Kasumi-1 (cell line): ENCODE measurements at places on chromosomes 11 and 22.

GRCh38 chr11:47915783-47916182 is 64.6 kb upstream of the PTPRJ start:
- DNase-seq: no peak

DNA sequence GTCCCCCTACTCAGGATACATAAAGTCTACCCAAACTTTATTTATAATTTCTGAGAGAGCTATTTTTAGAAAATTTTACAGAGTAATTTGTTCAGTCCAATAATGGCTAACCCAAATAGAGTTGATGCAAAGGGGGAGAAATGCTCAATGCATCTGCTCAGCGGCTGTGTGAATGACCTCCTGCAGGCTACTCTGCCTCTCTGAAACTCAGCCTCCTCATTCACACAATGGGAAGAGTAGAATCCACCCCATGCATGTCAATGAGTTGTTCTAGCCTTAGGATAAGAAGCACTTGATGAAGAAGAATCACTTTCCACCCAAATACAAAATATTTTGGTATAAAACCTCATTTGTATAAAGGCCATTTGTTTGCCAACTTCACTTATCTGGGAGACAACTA is 1204.0 kb downstream of the LRRC4C start:
- DNase-seq: no peak

DNA sequence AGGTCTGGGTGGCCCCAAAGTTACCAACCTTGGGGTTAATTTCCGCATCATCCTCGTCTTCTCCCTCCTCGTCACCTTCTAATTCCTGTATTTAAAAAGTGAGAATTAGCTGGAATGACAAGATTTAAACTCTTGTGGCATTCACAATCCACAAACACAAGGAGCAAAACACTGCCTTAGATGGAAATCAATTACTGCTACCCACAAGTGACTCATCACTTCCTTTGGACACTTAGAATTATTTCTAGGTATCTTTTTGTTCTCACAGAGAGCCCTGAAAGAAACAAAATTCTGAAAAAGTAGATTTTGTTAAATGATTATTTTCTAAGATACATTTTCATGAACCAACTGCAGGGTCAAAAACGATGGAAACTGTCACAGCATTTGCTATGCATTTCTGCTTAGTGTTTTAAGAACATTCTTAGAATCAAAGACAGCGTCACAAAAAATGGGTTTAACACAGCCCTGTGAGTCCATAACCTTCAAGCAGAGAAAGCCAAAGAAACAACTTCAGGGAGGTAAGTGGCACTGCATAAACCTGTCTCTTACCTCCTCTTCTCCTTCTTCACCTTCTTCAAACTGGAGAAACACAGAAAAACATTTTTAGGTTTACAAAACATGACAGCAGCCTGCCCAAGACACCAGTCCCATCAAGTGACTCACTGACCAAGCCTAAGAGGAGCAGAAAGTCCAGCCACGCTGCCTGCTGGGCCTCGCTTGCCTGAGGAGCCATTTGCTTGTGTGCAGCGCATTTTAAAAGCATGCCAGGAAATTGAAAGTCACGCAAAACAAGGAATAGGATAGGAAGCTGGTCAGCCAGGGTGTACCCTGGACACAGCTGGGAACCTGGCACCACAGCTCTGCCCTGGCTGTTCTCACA is 22.3 kb upstream of the PHLDA2 start:
- no peak for DNase-seq

DNA sequence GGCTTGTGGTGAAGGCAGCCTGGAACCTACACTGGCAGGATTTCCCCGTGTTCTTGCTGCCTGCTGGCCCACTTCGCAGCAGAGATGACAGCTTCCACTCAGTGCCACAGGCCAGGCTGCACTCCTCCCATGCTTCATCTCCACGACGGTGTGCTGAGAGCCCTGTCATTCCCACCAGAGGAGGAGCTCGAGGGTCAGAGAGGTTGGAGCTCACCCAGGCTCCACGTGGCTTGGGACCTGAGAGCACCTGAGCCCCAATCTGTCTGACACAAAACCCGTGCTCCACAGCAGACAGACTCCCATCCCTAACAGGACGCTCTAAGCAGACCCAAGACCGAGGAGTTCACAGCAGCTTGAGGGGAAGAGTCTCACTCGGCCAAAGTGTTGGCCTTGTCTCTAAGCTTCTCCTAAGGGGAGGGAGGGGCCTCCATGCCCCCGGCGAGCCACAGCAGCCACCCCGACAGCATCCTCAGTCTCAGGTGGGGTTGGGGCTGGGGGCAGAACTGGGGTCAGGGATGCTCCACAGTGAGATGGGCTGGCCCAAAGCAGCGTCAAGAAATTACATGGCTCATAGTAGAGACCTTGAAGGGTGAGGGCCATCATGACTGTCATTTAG is 10.7 kb downstream of the LRFN4 start:
- no peak for DNase-seq

GRCh38 chr11:57303280-57303989 is 21.3 kb downstream of the TNKS1BP1 start:
- DNase-seq: no peak

GRCh38 chr22:38163844-38164550 is 17.6 kb downstream of the PLA2G6 start:
- DNase-seq: no peak

DNA sequence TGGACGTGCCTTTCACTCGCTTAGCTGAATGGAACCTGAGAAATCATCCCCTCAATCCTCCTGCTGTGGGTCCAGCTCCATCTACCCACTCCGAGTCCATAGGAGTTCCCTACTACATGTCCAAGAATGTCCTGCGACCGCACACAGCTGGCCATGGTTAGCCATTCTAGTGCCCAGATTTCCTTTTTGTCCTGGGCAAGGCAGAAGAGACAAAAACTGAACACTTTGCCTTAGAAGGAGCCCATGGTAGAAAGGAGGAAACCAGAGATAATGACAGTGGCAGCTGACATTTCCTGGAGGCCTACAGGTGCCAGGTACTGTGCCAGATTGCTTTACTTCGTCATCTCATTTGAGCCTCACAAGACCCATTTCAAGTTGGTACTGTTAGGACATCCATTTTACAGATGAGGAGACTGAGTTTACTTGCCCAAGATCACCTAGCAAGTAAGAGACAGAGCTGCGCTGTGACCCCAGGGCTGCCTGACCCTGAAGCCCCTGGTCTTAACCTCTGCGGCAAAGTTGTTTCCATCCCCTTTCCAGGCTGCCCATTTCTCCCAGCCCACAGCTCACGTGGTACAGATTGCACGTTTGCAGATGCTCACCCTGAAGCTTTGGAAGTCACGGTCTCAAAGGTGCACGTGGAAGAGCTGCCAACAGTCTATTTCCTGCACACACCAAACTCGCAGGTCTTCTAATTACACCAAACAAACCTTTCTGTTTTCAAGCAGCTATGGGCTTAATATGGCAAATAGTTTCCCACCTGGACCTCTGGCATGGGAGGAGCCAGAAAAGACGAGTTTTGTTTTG is 112.7 kb downstream of the ZBTB16 start:
- no peak for DNase-seq

GRCh38 chr22:47355388-47355725 is 592.9 kb downstream of the TBC1D22A start:
- no peak for DNase-seq

DNA sequence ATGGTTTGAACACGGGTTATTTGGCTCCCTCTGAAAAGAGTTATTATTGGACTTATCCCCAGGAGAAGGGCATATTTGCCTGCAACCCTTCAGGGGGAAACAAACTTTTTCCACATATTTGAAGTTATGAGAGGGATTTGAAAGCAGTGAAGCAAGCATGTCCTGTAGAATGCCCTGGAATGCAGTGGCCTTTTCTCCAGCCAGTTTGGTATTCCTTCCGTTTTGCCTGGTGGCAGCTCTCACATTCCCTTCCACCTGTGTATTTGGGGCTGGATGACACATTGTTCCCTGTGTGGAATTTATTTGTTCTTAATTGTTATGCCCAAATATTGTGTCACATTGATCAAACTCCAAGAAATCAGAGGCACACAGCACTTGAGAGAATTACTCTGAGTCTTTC is 59.0 kb downstream of the OSBP2 start:
- no peak for DNase-seq

DNA sequence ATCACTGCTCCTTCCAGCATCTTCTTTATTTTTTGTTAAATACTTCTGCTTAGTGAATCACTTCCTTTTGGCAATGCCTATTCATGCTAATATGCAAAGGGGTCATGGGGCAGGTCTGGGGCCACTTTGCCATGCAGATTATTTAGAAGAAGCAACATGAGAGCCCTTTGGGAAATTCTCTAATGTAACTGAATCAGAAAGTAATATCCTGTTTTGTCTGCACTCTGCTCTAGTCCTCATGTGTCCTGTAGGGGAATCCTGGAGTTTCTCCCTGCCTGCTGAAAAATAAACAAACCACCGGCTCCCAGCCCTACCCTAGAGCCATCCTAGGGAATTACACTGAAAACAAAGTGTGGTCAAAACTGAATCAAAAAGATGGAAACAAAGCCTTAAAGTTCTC is 176.5 kb upstream of the POU2AF2 start:
- no peak for DNase-seq

DNA sequence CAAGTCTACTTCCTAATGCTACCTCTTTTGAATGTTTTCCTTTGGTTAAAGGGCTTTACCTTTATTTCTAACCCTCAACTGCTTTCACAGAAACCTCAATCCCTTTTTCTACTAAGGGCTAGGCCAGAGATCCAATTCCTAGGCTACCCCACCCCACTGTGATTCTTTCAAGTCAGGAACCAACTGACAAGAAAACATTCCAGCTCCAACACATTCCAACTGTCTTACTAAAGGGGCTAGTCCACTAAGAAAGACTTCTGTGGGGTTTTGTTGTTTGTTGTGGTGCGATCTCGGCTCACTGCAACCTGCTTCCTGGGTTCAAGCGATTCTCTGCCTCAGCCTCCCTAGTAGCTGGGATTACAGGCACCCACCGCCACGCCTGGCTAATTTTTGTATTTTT is 151.3 kb downstream of the APOL5 start:
- DNase-seq: no peak

DNA sequence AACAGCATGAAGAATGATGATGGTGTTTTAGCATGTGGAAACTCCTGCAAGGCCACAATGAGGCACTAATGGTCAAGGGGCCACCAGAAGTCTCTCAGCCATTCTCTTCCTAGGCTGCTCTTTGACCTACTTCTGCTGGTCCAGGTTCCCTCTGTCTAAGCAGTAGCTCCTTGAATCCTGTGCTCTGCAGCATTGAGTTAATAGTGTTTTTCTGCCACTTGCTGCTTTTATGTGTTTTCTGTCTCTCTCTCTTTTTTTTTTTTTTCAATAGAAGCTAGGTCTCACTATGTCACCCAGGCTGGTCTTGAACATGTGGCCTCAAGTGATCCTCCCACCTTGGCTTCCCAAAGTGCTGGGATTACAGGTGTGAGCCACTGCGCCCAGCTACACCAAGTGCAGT is 20.1 kb upstream of the AIFM3 start:
- no peak for DNase-seq

- DNase-seq: no peak
These were observed 863.6 kb downstream of the FAM181B start for GRCh38 chr11:81870066-81870412.

DNA sequence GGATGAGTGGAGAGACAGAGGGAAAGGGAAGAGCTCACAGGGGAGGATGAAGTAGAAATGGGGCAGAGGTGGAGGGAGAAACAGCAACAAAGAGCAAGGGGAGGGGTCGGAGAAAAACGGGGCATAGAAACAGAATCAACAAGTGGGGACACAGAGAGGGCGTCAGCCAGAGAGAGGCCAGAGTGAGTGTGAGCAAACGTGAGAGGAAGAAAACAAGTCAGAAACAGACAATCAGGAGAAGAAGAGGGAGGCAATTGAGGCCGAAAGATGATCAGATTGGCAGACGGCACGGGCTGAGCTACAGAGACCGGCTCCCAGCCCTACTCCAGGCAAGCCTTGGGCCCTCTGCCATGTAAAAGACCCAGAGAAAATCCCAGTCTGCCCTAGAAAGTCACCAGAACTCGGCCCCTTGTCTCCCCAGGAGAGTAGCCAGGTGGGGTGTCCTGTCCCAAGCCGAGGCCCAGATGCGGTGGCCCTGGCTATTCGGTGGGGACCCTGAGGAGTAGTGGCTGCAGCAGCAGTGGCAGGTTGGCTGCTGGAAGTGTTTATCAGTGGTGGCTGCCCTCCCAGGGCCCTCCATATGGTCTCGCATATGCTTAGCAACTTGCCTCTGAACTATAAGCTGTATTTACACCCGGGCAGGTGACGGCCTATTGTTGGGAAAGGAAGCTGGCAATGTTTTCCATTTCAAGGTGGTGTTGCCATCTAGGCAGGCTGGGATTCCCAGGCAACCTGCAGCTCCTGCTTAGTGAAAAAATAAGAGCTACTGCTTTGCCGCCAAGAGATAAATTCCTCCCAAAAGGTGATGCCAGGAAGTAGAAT is 14.8 kb upstream of the TSPAN18 start:
- DNase-seq: no peak

DNA sequence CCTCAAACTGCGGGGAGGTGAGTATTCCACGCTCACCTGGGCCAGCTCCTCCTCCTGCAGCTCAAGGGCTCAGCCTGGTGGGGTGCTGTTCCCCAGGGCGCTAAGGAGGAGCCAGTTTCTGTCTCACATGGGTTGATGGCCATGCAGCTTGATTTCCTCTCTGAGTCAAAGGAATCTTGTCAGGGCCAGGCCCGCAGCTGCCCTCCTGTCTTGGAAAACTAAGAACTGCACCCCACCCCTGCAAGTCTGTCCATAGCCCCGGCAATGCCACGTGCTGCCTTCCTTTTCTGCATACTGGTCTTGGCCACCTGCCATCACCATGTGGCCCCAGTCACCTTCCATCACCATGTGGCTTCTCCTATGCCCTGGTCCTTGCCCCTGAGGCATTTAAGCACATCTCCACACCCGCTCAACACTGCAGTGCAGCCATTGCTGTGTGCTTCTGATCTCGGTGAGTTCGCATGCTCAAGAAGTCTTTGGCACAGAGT is 35.2 kb upstream of the CLDN5 start:
- no peak for DNase-seq
